ENCODE measurements at places on chromosomes 5 and 9.

DNA sequence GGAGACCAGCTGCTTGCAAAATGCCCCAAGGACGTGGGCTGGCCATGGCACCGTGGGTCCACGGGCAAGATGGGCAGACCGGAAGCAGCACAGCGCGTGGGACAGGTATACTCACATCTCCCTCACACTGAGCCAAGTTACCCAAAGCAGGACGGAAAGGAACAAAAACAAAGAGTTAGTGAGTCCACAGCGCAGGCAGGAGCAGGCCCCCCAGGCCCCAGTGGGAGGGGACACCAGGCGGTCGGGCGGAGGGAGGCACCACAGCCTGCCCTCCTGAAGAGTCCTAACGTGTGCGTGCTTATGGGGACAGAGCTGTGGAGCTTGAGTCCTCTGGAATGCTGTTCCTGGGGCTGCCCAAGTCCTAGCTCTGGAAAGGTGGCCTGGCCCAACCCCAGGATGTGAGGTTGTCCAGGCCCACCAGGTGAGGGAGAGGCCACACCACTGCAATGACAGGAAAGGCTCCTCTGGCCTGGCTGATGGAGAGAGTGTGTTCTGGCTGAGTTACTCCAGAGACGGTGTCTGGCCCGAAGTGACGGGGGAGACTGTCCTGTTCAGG, 15.2 kb downstream of the SH3GLB2 start:
- DNase-seq = no peak

DNA sequence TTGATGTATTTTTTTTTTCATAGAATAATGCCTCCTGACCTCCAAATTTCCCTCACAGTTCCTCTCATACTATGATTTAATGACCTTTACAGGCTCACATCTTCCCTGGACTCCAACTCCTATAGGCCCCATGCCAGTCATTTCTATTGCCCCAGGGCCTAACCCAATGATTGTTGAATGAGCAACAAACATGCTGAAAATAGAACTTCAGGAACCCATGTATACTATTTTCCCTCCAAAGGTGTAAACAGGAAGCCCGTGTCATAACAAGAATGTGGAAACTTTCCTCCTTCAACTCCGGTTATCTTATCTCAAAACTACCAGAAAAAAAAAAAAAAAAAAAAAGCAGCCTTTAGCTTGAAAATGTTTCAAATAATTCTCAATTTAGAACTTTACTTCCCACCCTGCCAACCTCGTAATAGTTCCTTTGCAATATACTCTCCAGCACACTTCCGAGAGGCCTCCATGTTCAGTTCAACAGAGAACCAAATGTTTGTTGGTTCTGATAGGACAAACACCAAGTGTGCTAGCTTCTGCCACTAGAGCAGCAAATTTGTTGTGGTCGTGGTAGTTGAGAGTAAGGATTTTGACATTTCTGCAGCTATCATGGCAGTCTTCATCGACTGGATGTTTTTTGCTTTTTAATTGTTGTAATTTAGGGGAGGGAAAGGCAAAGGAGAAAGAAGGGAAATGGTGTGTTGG, 25.8 kb downstream of the TRPM6 start:
- no peak for DNase-seq

GRCh38 chr5:151180291-151180690, 22.7 kb upstream of the ANXA6 start:
- no peak for DNase-seq

DNA sequence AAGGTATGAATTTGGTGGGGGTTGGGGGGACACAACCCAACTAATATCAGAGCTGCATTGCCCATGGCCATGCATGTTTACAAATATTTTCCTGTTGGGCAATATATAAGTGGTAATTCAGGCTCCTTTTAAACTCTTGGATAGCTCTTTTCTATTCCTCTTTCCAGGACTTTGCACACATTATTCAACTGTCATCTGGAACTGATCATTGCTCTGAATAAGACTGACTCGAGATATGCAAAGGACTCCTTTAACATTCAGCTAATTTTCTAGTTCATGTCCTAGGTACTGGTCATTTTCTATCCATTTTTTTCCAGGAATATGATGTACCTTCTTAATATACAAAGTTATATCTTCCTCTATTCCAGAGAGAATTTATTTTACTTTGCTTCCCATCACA, 89.5 kb upstream of the STK32A start:
- no peak for DNase-seq

GRCh38 chr5:141960018-141960417, 2.0 kb upstream of the PCDH12 start:
- no peak for DNase-seq

DNA sequence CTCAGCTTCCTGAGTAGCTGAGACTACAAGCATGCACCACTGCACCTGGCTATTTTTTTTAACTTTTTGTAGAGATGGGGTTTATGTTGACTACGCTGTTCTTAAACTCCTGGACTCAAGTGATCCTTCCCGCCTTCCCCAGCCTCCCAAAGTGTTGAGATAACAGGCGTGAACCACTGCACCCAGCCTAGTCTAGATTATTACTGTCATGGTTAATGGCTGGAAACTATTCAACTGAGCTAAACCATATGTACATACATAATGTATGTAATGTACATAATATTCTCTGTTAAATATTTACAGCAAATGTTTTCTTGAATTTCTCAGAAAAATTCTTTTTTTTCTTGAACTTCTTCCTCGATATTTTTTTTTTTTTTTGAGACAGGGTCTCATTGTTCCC, 21.3 kb downstream of the PPP2CA start:
- no peak for DNase-seq

DNA sequence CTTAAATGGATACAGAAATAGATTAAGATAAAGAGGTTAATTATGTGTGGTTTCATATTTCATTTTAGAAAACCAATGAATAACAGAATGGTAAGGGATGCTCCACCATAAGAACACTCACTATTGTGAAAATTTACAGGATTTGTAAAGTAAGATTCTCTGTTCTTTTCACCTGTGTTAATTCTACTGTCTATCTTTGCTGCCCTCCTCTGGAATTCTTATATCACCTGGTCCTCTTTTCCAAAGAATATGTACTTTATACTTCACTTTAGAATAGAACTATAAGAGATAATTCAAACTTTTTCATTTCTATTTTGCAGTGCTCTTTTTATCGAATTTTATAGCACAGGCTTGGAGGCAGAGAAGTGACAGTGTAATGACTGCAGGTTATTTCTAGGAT, 213.4 kb downstream of the LURAP1L start:
- DNase-seq = no peak

GRCh38 chr5:72436796-72437471, 70.3 kb downstream of the ZNF366 start:
- DNase-seq = no peak

- DNase-seq = no peak
Measured at GRCh38 chr5:127101533-127101932, 28.2 kb upstream of the C5orf63 start.

- DNase-seq = no peak
Measured at GRCh38 chr9:86091477-86091876, 7.9 kb downstream of the GOLM1 start.

- DNase-seq = no peak
Measured at GRCh38 chr9:127139775-127140174, 17.3 kb upstream of the ANGPTL2 start.
